Anterior cingulate cortex (tissue), 58 donors: ENCODE measurements at places on chromosomes 2 and 18.

- DNase-seq = peak; percentile 52
Measured at GRCh38 chr2:26144953-26145680, 27.8 kb upstream of the GAREM2 start.

DNA sequence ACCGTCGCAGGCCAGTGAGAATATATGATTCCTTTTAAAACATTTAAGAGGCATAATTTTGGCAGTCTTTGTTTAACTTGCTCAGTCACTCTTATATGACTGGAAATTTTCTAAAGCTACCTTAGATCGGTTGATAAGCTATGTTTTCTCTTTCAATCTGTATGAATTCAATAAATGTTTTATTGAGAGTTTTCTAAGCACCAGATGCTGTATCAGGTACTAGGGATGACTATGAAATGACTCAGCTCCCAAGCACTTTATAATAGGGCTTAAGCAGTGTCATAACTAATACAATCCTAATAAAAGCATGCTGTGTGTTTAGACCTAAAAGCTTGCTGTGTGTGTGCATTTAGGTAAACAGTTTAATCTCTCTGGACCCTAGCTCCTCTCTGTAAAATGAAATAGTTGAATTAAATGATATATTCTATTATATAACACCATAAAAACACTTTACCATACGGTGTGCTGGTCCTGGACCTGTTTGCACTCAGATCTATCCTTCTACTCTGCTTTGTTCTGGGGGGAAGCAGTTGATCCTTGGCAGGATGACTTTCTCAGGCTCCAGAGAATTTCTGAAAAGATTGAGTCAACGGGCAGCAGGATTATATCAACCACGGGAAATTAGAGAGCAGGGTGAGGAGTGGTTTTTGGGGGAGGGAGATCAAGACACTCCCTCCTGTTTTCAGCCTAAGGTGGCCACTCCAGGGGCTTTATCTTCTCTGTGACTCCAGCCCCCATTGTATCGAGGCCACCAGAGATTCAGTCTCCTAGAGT, 26.1 kb upstream of the SLC38A11 start:
- DNase-seq = no peak

DNA sequence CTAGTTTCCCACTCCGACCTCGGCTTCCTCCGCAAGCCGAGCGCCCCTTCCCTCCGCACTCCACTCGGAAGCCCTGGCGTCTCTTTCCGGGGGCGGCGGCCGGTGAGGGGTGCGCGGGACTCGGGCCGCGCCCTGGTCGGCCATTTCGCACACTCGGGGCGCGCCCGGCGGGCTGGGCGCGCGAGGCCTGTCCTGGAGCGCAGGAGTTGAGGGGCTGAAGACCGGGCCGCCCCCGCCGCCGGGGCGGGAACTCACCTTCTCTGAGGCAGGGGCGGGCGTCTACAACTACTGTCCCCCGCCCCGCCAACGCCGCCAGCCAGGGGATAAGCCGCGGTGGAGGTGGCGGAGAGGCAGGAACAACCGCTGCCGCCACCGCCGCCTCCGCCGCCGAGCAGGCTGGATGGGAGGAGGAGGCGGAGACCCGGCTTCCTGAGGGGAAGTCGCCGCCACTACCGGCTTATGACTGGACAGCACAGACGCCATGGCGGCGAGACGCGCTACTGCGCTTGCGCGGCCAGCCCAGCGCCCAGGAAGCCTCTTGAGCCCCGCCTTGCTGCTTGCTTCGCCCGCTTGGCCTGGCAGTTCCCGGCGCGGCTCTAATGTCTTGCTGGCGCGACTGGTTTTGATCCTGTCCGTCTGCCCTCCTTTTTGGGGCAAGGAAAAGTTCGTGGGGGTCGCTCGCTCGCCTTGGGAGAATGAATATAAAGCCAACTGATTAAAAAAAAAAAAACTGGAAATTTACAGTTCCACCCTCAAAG, at the start of gene KRCC1:
Gene KRCC1, minus strand, starts transcription at position 413 of the 758 bp plus-strand sequence. CDS start 27,220 bp downstream, outside the sequence.
- DNase-seq = peak; percentile 90

- DNase-seq = no peak
Measured at GRCh38 chr2:105765415-105766299, 20.9 kb downstream of the NCK2 start.
